ENCODE measurements at places on chromosomes 6 and 20. TPM values are rescaled to one million over a fixed set of nuclear protein-coding genes. Genes with fewer than 3 reads are reported as not detected.
A peak's percentile ranks its signal among the peaks of the same experiment; 100 is the strongest.

The LAMA2 gene
- total RNA-seq = 0.15 TPM

The SLC17A1 gene
- total RNA-seq = not detected

The PLAGL1 gene
- 16.3 TPM for total RNA-seq

The COL11A2 gene
- total RNA-seq = 0.69 TPM

The FGD2 gene
- total RNA-seq = 0.48 TPM

The NRSN1 gene
- not detected for total RNA-seq

The NRM gene
- 31.6 TPM for total RNA-seq

The RIMS4 gene
- total RNA-seq = not detected

The VGLL2 gene
- total RNA-seq = not detected

The SEL1L2 gene
- not detected for total RNA-seq

DNA sequence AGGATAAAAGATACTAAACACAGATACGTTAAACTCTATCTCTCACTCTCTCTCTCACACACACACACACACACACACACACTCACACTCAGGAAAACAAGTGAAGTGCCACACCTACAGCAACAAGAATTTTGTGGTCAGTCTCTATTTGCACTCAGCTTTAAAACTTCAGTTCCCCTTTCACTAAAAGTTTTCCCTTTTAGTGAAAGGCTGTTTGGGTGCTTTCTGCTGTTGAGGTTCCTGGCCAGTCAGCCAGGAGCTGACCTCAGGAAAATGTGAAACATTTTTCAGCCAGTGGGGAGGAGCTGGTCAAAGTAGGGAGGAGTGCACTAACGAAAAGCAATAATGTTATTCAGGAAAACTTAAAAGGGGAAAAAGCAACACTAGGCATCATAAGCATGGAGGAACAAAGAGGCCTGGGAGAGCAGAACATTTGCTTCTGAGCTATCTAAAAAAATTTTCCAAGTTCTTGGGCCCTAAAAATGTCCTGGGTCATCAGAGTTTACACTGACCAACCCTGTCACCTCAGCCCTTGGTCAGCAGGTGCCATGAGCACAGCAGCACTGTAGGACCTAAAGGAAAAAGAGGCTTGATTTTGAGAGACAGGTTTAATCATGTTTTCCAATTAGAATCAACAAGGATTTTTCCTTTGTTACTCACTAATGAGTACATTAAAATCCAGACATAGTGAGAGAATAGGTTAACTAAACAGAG is 30.7 kb upstream of the NT5E start:
- no peaks in the 10 kb centered on the region for H3K4me1 ChIP-seq
- H3K27me3 ChIP-seq = peaks cover 10% of the 10 kb centered on the region
- no peak overlapping the region for H3K27ac ChIP-seq
- no peak overlapping the region for H3K4me3 ChIP-seq
- no peak for DNase-seq

GRCh38 chr6:112281821-112282615 is 27.7 kb upstream of the LAMA4 start:
- no peak overlapping the region for H3K4me3 ChIP-seq
- H3K27me3 ChIP-seq = peaks cover 32% of the 10 kb centered on the region
- no peak overlapping the region for H3K27ac ChIP-seq
- H3K36me3 ChIP-seq = no peaks in the 10 kb centered on the region

DNA sequence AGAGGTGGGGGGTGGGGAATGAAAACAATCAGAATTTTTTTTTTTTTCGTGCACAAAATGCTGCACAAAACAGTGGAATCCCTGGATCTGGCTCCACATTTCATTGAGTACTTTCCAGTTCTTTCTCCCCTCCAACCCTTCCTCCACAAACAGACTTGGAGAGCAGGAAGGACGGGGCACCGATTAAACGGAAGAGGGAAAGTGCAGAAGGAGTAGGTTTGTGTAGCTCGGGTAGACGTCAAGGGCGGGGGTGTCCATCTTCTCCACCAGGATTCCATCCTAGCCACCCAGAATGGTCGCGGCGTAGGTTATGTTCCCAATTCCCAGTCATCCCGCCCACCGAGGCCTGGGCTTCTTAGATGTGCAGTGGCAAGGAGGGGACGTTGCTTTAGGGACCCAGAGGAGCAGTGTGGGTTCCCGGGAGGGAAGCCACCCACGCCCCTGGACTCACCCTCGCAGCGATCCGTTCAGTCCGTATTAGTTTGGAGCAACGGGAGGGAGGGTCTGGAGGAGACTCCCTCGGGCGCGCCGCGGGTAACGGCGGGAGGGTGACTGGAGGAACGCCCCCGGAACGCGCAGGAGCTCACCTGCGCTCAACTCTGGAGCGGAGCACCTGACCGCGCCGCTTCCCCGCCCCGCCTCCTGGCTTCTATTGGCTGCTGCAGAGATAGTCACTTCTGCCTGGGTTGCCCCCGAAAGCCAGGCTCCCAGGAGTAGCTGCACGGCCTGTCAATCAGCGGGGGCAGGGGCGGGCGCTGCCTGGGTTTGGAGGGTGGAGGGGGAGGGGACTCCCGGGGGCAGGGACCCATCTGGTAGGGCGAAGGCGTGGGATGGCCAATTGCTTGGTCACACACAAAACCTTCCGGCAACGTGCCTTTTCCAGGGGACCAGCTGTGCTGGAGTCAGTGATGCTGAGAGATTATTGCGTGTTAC is at the start of gene ENPP5:
TSS of gene ENPP5 (minus strand) at position 624 of the 933 bp plus-strand sequence. CDS start 2,718 bp downstream, outside the sequence.
- no peaks in the 10 kb centered on the region for H3K36me3 ChIP-seq
- DNase-seq = peak; percentile 78
- H3K4me3 ChIP-seq = peak within 1 kb of the TSS; percentile 71
- peaks cover 15% of the 10 kb centered on the region for H3K4me1 ChIP-seq
- H3K27ac ChIP-seq = no peak within 1 kb of the TSS
- peaks cover 35% of the 10 kb centered on the region for H3K27me3 ChIP-seq

- peaks cover 3% of the 10 kb centered on the region for H3K36me3 ChIP-seq
- DNase-seq = no peak
- H3K4me3 ChIP-seq = no peak overlapping the region
- H3K4me1 ChIP-seq = no peaks in the 10 kb centered on the region
- peaks cover 9% of the 10 kb centered on the region for H3K27me3 ChIP-seq
Observed at GRCh38 chr20:21272279-21272678, 30.9 kb upstream of the XRN2 start.

- no peaks in the 10 kb centered on the region for H3K36me3 ChIP-seq
- H3K4me1 ChIP-seq = no peaks in the 10 kb centered on the region
- DNase-seq = no peak
- no peak overlapping the region for H3K4me3 ChIP-seq
- no peaks in the 10 kb centered on the region for H3K27me3 ChIP-seq
- no peak overlapping the region for H3K27ac ChIP-seq
Observed at GRCh38 chr6:163643866-163644265, 229.3 kb downstream of the QKI start.

GRCh38 chr6:87815449-87815848 is 113.4 kb upstream of the AKIRIN2 start:
- H3K4me3 ChIP-seq = no peak overlapping the region
- no peak overlapping the region for H3K27ac ChIP-seq
- H3K27me3 ChIP-seq = peaks cover 15% of the 10 kb centered on the region
- H3K4me1 ChIP-seq = no peaks in the 10 kb centered on the region
- no peak for DNase-seq
- H3K36me3 ChIP-seq = no peaks in the 10 kb centered on the region

DNA sequence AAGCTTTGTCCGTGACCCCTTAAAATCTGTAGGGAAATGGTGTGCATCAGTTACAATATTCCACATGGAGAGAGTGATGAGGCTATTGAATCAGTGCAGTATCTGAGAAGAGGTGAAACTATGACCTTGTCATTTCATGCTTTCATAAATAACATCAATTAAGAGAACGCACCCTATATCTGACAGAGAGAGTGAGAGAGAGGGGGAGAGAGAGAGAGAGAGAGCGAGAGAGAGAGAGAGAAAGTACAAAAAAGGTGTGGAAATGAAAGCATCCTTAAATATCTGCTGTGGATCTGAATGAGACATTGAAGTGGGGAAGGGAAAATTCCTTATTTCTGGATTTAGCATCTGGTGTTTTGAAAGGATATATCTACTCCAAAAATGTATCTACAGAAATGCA is 12.4 kb downstream of the GSTA4 start:
- H3K4me3 ChIP-seq = no peak overlapping the region
- H3K27me3 ChIP-seq = peaks cover 21% of the 10 kb centered on the region
- DNase-seq = no peak
- peak overlapping the region; percentile 78 for H3K27ac ChIP-seq
- peaks cover 24% of the 10 kb centered on the region for H3K36me3 ChIP-seq
- peaks cover 72% of the 10 kb centered on the region for H3K4me1 ChIP-seq

GRCh38 chr6:23535101-23535500 is 590.9 kb upstream of the NRSN1 start:
- DNase-seq = no peak
- no peak overlapping the region for H3K27ac ChIP-seq
- no peaks in the 10 kb centered on the region for H3K36me3 ChIP-seq
- no peak overlapping the region for H3K4me3 ChIP-seq
- no peaks in the 10 kb centered on the region for H3K27me3 ChIP-seq
- no peaks in the 10 kb centered on the region for H3K4me1 ChIP-seq

DNA sequence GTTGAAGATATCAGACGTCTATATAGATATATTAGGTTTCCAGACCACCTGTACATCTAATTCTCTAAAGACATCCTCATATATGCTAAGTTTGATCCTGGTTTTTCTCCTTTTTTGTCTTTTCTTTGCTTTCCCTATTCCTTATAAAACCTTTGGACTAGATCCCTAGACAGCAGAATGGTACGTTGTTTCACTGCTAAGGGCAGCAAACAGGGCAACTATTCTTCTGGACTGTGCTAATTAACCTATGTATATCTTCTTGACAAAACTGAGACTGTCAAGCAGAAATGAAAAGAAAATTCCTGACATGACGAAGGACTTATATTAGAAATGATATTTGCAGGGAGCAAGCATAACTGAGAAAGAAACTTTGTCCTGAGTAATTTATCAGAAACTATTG is 19.1 kb downstream of the ME1 start:
- H3K27me3 ChIP-seq = no peaks in the 10 kb centered on the region
- H3K27ac ChIP-seq = no peak overlapping the region
- DNase-seq = no peak
- H3K36me3 ChIP-seq = no peaks in the 10 kb centered on the region
- no peaks in the 10 kb centered on the region for H3K4me1 ChIP-seq

DNA sequence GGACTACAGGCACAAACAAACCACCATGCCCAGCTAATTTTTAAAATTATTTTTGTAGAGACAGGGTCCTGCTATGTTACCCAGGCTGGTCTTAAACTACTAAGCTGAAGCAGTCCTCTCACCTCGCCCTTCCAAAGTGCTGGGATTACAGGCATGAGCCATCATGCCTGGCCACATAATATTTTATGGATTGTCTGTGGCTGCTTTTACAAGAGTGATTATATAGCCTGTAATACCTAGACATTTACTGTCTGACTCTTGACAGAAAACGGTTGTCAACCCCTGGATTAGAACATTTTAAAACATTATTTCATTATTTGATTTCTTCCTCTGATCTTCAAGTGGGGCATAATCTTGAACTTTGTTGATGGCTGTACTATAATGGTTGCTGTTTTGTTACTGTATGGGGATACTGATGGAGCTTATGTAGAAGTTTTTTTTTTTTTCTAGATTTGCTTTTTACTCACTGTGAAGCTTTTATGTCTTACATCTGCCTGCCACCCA is 14.3 kb downstream of the PARD6B start:
- no peak for DNase-seq
- no peaks in the 10 kb centered on the region for H3K27me3 ChIP-seq
- H3K27ac ChIP-seq = peak overlapping the region; percentile 28

- H3K4me3 ChIP-seq = peak overlapping the region; percentile 53
- peaks cover 97% of the 10 kb centered on the region for H3K4me1 ChIP-seq
- DNase-seq = no peak
- H3K27ac ChIP-seq = peak overlapping the region; percentile 100
Observed at GRCh38 chr6:509676-510075, 118.1 kb downstream of the IRF4 start.

- no peak for DNase-seq
- no peak overlapping the region for H3K27ac ChIP-seq
- no peak overlapping the region for H3K4me3 ChIP-seq
- no peaks in the 10 kb centered on the region for H3K27me3 ChIP-seq
Observed at GRCh38 chr6:134934793-134935485, 15.0 kb downstream of the ALDH8A1 start.

DNA sequence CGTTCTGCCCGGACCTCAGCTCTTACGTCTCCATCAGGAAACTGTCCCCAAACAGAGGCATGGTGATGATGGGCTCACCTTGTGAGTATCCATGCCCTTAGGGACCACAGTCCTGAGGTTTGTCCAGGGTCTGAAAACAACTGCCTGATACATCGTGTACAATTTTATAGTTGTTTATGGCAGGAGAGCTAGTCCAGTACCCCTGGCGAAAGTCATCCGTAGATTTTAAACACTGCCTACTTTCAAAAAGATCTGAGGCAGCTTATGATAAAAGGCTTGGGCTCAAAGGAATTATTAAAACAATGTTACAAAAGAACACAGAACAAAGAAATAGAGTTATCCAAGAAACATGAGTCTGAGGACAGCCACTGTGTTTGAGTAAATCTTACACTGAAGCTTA is 14.0 kb downstream of the NTSR1 start:
- peaks cover 3% of the 10 kb centered on the region for H3K27me3 ChIP-seq
- no peak overlapping the region for H3K27ac ChIP-seq
- no peak for DNase-seq
- H3K4me3 ChIP-seq = no peak overlapping the region

DNA sequence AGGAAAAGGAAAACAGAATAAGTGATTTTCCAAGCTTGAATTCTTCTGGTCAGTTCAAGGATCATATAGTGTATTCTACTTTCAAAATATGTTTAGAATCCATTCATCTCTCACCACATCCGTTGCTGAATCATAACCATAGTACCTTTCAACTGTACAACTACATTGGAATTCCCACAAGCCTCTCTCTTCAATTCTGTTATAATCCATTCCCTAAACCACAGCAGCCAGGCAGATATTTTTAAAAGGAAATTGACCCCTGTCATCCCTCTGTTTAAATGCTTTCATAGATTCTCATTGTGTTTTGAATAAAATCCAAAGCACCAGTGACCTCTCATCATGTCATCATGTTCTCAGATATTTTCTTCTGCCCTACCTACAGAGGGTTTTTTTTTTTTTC is 412.7 kb downstream of the GRIK2 start:
- no peak overlapping the region for H3K4me3 ChIP-seq
- H3K27ac ChIP-seq = no peak overlapping the region
- H3K27me3 ChIP-seq = no peaks in the 10 kb centered on the region
- H3K4me1 ChIP-seq = no peaks in the 10 kb centered on the region
- DNase-seq = no peak

Measured in activated CD4-positive, alpha-beta memory T cell treated with anti-CD3 and anti-CD28 coated beads for 36 hours (primary cell).